H4 (cell line): ENCODE measurements at places on chromosomes 13 and 19.
A peak's percentile ranks its signal among the peaks of the same experiment; 100 is the strongest.

DNA sequence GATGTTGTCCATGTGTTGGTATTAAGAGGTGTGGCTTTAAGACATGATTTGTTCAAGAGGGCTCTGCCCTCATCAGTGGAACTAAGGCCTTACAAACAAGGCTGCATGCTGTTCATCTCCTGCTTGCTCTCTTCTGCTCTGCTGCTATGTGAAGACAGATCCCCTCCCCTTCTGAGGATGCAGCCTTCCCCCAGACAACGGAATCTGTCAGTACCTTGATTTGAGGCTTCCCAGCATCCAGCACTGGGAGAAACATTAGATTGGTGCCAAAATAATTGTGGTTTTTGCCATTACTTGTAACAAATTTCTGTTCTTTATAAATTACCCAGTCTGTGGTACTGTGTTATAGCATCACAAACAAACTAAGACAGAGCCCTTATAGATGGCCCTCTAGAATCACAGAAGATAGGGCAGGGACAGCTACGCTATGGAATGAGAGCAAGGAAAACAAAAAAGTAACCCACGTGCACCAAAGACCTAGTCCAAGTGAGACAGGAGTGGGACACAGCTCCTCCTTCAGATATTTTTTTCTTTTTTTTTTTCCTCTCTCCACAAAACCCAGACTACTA, 151.5 kb upstream of the RXFP2 start:
- no peak for DNase-seq

DNA sequence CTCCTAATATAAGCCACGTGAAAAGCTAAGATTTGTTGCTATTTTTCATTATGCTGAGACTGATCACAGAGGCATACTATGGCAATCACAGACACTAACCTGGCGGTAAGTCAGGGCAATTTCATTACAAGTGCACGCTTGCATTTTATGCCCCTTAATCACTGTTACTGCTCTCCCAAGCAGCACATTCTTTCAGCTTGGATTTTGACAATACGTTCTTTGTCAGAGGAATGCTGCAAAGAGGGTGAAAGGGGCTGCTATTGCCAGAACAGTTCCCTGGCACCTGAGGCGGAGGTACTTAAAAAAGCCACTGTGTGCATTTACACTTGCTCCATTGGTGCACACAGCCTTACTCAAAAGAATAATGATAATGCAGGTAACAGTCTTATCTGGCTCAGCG, 346.6 kb downstream of the RFC3 start:
- no peak for DNase-seq

- no peak for DNase-seq
Observed at GRCh38 chr13:59880468-59880867, 283.3 kb downstream of the DIAPH3 start.

DNA sequence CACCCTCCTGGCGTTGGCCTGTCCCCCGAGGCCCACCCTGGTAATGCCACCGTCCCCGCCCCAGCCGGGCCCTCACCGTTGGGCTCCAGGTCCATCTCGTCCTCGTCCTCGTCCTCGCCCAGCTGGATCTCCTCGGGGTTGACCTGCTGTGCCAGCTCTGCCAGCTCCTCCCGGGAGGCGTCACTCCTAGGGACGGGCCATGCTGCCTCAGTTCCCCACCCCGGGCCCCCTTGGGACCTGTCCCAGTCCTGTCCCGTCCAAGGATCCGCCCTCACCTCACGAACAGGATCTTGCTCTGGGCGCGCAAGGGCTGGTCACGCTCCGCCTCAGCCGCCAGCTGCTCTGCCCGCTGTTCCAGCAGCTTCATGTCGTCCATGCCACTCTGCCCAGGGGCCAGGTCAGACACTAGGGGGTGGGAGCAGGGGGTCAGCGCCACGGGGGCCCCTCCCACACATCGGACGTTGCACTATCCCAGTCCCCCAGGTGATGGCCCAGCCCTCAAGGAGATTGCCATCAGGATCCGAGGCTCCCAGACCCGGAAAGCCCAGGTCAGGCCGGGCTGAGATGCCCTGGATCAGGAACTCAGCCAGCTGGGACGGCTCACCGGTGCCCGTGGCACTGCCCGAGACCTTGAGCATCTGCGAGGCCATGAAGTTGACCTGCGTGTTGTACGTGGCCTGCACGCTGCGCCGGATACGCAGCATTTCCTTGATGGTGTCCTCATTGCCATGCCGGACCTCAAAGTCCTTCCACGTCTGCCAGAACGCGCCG, 9.5 kb downstream of the XAB2 start:
- DNase-seq = no peak

DNA sequence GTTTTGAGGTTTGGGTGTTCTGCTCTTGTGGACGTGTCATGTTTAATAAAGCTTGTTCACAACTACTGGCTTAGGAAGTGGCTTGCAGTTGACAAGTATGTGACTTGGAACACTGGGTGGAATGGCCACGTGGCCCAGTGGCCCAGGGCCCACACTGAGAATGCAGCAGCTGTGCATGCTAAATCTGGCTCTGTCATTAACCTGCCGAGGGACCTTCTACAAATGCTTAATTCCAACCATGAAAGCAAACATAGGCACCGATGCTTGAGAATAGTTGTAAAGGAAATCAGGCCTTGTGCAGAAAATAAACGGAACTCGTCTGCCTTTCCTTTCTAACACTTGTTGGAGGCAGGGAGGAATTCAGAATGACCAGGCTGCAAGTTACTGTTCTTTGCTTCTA, 11.6 kb upstream of the CLDN10 start:
- DNase-seq = no peak

DNA sequence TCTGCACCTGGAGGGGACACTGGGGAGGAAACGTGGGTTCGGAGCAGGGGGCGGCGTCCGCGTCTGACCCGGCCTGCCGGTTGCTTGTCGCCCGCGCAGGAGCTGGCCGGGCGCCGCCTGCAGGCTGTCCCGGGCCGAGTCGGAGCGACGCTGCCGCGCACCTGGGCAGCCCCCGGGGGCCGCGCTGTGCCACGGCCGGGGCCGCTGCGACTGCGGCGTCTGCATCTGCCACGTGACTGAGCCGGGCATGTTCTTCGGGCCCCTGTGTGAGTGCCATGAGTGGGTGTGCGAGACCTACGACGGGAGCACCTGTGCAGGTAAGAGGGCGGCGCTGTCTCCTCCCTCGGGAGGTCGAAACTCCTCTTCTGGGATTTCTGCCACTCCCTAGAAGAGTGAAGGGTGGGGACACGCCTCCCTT, 1.3 kb downstream of the ITGBL1 start:
- no peak for DNase-seq

DNA sequence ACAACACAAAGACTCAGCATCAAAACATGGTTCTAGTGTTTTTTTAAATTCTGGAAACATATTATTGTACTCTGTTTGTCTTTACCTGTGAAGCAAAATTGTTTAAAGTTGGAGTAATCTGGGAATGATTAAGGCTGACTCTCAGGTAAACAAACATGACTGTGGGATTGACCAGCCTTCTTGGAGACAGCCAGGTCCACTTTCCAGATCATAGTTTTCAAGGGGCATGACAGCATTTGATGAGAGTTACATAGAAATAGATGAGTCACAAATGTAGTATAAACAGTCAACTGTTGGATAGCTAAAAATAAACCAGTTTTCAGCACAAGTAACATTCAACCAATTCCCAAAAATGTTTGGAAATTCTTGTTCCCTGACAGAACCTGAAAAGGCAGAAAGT, 1680.9 kb downstream of the OLFM4 start:
- peak; percentile 3 for DNase-seq

- DNase-seq = no peak
Observed at GRCh38 chr13:28248080-28248479, 109.7 kb downstream of the PAN3 start.

GRCh38 chr13:45851171-45851921, at the start of gene SIAH3:
SIAH3 (minus strand) TSS chr13:45851753; CDS start chr13:45851629, 124 bp downstream.
- DNase-seq = no peak

DNA sequence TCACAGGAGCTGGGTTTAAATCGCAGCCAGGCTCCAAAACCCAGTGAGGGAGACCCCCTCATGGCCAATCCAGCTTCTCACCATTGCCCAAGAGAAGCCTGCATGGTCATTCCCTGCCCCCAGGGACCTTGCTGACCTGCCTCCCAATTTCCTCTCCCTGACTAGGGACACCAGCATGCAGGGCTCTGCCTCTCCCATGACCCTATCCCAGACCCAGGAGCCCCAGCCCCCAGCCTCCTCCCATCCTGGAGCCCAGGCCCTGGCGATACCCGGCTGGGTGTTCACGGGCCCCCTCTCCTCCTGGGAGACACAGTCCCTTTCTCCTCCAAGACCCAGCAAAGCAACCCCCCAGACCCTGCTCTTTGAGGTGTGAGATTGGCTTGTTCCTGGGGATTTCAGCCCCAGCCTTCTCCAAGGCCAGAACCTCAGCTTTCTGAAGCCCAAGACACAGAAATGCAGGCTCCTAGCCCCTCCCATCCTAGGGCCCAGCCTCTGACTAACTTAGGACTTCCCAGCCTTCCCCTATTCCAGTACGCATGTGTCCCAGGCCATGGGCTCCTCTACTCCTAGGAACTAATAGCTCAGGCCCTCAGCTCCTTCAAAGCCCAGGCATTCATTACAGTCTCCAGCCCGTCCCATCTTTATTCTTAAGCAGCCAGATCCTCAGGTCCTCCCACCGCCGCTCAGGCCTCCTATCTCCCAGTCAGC, 1.1 kb downstream of the GYS1 start:
- peak; percentile 74 for DNase-seq

- no peak for DNase-seq
Observed at GRCh38 chr13:92575777-92576176, 650.8 kb upstream of the GPC6 start.

GRCh38 chr13:73497430-73497829, 438.6 kb downstream of the KLF5 start:
- DNase-seq = no peak

GRCh38 chr13:109803825-109804224, 17.4 kb upstream of the IRS2 start:
- DNase-seq = no peak
